CD8-positive, alpha-beta memory T cell (primary cell): ENCODE measurements at places on chromosomes 5 and 9. TPM values are rescaled to one million over a fixed set of nuclear protein-coding genes. Genes with fewer than 3 reads are reported as not detected.

DNA sequence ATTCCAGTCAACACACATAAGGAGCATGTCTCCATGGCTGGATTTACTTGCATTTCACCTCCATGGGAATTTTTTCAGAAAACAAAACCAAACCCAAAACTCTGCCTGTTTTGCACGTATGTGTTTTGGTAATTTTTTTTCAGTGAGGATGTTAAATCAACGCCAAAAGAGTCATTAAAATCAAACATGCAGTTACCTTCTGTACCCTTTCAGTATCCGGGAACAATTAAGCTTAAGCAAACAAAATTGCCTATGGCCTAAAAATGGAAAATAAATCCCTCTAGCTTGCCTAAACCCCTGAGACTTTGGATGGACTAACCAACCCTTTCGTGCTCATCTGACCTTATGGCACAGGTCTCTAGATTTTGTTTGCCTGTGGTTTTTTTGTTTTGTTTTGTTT lies 209.2 kb upstream of the KLF4 start:
- no peak for DNase-seq

GRCh38 chr9:68505681-68506409 lies 34.8 kb downstream of the TMEM252 start:
- no peak for DNase-seq

SPINK5 gene
- total RNA-seq, result not detected

- no peak for DNase-seq
Observed at GRCh38 chr5:150429410-150429873, 16.7 kb upstream of the CD74 start.

- DNase-seq, result peak; percentile 54
Observed at GRCh38 chr9:114930056-114930812, at the start of gene TNFSF8. TNFSF8 (minus strand) TSS chr9:114930591; CDS start chr9:114930303, 288 bp downstream.
